ENCODE measurements at places on chromosomes 7 and 10. TPM values are rescaled to one million over a fixed set of nuclear protein-coding genes. Genes with fewer than 3 reads are reported as not detected.

- DNase-seq: no peak
Observed at GRCh38 chr10:131480066-131480465, 168.5 kb upstream of the TCERG1L start.

- DNase-seq: no peak
Observed at GRCh38 chr7:150322833-150323681, at the start of the genes ACTR3C and LRRC61. ACTR3C (minus strand) TSS chr7:150323545; CDS start chr7:150295296, 28,249 bp downstream. LRRC61 (plus strand) TSS chr7:150323355; CDS start chr7:150336862, 13,507 bp downstream.

GRCh38 chr10:48459270-48460150 is 145.4 kb downstream of the ARHGAP22 start:
- no peak for DNase-seq

DNA sequence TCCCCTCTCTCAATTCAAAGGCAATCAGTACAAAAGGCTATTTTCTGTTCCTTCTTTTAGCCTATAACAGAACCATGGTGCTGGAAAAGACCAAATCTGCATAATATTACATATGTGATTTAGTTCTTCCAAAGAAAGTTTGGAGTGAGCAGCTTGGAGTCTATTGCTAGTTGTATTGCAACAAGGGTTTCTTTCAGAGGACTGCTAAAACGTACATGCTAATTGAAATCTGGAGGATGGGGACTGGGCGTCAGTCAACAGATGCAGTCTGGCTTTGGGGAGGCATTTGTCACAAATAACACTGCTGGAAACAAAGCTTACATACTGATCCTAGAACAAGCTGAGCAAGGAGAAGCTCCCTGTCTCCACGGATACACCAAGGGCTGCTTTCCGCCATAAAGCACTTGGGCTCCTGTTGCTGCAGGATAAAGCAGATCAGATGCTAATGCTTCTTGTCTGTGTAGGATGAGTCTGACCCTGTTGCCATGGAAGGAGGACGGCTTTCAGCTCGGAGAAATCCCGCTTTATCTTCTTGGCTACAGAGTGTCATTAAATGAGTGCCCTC is 883.5 kb downstream of the SORCS1 start:
- DNase-seq: no peak

- DNase-seq: no peak
Observed at GRCh38 chr7:31119249-31119648, 67.1 kb downstream of the ADCYAP1R1 start.

DNA sequence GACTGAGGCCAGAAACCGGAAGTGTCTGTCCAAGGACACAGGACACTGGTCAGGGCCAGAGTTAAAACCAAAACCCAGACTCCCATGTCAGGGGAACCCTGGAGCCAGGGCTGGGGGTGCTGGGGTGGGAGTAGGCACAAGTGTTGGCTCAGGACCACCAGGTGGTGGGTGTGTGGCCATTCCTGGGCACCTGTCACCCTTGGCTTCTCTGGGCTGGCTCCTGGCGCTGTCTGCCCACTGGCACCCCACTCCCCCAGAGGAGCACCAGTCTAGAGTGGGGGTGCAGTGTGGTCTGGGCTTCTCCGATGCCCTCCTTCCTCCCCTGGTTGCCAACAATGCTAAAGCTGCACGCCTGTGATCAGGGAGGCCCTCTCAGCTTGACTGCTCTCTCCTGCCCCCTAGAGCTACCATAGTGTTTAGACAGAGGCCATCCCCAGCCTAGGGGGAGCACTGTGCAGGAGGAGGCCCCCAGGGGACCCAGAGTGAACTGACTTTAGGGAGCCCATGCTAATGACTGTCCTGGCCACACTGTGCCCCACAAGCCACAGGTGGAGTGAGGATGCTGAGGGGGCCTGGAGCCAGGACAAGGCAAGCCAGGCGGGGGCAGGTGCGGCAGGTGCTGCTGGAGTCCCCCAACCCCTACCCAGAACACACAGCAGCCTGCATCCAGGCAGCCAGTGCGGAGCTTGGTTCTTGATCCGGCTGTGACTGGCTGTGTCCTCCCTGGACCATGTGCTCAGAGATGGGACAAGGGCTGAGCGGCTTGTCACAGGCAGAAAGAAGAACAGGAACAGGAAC is 11.0 kb downstream of the RASGEF1A start:
- DNase-seq: peak; percentile 25

DNA sequence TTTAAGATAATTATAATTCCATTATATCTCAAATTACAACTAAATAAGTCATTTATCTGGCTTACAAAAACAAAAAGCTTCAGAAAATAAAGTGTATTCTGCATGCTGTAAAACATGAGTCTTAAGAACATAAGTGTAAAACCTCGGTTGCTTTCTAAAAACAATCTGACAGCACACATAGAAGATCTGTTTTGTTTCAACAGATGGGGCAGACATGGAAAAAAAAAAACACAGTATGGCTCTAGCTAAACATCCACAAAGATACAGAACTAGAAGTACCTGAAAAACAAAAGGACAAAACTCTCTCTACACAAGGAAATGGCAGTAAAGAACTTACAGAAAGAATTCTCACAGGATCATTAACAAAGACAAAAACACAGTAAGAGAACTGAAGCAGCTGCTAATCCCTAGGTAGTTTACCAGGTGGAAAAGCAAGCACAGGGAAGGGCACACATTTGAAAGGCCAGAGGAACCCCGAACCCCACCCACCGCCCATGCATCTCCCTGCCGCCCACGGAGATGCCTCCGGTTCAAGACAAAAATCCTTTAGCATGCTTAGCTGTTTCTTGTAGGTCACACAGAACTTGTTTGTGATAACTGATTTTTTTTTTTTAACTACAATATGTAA is 42.5 kb downstream of the DLD start:
- no peak for DNase-seq

Gene KCNH2
- total RNA-seq: 0.80 TPM

Gene ASZ1
- not detected for total RNA-seq

Gene NUTM2B
- total RNA-seq: not detected

All from Daoy (cell line).